NCI-H2171 (cell line): ENCODE measurements at places on chromosomes 2 and 18.

DNA sequence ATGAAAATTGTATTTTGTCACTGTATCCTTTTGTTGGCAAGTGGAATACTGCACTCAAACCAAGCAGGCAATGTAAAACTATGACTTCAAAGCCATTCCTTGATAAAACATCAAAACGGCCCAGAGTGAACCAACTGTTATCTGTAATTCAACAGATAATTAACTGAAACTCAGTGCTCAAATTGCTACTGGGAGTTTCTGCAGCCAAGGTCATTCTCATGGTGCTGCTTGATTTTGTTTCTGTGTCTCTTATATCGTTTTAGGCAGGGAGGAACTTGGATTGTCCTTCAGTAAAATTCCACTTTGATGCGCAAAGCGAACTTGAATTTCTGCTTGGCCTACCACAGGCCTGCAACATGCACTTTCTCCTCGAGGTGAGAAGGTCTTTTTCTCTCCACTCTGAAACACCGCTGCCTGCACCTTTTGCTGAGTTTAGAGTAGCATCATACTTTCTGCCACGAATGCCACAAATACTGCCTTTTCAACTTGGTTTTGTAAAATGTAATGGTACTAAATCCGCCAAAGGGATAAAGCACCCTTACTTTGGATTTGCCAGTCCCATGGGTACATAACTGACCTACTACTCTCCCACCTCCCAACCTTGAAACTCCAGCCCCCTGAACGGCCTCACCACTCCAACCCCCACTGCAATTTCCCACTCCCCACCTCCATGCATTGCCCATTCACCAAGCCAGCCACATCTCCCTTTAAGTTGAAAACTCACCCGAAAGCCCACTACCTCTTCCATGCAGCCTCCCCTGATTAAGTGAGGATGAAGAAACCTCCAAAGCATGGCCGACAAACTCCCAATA, 204.7 kb downstream of the TGIF1 start:
- DNase-seq, result no peak

DNA sequence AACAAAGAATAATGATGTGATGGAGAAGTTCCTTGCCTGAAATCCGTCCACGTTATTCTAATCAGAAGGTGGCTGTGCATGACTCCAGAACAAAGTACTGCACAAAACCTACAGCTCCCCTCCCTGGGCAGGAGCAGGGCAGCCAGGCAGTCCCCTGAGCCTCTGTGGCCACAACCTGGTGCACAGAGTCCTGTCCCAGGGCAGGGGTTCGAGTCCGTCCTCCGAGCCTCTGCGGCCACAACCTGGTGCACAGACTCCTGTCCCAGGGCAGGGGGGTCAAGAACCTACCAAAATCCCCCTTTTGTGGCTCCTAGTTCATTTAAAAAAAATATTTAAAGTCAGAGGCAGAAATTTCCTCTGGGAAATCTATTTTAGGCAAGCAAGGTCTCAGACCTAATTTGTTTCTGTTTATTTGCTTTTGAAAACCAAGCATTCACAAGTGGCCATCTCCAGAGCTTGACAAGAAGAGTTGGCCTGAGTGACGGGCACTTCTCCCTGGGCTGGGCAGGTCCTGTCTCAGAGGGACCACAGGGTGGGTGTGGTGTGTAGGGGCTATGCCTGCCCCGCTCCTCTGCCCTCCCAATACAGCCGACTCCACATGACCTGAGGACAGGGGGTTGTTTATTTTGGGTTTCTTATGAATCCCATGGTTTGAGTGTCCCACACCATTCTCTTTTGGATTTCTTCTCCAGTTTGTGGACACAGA, 255.9 kb upstream of the PXDN start:
- DNase-seq, result no peak

DNA sequence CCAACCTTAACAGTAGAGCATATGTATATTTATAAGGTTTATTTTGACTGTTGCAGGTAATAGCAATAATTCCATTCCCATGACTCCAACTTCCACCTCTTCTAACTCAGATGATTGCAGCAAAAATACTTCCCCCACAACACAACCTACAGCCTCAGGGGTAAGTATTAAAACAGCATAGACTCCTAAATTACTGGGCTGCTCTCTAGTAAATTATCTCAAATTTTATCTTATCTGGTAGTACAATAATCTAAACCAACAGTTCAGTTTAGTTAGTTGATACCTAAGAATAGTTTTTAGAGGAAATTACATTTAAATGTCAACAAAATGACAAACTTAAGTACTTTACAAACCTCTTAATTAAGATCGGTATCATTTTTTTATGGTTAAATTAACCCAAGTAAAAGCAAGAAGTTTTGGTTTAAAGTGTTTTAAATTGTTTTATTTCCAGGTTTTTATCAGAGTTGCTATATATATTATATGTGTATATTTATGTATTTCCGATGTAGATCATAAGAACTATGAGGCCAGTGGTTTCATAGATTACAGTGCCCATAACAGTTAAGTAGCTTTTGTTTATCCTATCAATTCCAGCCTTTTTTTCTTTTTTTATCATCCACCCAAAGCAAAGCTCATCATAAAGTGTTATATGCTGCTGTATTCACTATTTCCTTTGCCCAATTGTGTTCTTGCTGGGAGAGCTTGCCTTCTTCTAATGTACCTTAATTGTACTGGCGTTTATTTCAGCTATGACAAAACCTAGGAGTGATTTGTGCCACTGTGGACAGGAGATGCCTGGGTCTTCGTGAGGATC, 13.7 kb downstream of the GATA6 start:
- no peak for DNase-seq

DNA sequence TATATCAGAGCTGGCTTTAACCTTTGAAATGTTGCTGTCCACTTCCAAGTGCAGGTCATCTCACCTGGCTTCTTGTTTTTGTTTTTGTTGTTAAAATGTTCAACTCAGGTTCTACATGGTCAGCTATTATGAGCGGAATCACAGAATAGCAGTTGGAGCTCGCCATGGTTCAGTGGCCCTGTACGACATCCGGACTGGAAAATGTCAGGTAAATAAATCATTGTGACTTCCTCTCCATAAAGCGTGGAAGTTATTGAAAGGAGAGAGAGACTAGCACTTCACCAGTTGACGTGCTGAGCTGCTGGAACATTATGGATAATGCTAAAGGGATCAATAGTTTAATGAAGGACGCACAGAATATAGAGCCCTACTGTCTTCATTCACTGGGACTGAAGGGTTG, 184.6 kb upstream of the BOD1L2 start:
- DNase-seq, result no peak

DNA sequence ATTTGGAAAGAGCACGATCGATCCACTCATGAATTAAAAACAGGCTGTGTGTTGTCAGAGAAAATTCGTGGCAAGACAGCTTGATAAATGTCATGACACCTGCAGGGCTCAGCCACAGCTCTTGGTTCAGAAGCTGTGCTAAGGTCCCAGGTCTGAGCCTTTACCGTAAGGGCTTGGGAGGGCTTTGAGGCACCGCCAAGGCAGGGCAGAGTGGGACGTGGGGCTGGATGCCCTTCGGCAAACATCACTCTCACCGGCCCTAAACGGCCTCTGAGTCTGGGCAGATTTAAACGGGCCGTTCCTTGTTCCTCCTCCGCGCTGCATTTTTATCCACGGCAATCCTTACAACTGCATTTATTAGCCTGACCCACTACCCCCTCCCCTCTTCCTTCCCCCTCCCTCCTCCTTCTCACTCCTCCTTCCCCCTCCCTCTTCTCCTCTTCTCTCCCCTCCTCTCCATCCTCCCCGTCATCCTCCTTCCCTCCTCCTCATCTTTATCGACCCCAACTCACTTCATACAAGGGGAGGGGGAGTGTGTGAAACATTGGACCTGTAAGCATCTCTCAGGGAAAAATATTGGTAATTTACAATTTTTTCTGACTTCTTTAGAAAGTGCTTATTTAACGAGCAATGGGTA, 33.9 kb downstream of the MBP start:
- no peak for DNase-seq

- no peak for DNase-seq
These were observed at the start of gene SCYGR6 for GRCh38 chr2:227724394-227725039. Gene SCYGR6, minus strand, starts transcription at chr2:227724757. Its CDS starts 0 bp downstream, at chr2:227724757.

DNA sequence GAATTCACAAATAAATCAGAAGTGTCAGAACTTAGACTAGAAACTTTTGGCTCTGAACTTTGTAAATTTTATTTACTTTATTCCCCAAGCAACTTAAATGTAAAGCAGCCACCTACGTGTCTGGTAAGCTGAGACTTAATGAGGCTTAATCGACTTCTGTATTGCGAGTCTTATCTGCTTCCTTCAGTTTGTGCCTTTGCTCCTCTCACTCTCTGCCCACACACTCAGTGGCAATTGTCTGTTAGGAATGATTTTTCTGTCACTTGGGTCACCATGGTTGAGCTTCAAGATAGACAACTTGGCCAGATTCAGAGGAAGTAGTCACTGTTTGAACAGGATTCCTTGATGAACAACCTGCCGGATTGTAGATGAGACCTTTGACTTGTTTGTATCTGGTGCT, 691.4 kb upstream of the FSHR start:
- no peak for DNase-seq

DNA sequence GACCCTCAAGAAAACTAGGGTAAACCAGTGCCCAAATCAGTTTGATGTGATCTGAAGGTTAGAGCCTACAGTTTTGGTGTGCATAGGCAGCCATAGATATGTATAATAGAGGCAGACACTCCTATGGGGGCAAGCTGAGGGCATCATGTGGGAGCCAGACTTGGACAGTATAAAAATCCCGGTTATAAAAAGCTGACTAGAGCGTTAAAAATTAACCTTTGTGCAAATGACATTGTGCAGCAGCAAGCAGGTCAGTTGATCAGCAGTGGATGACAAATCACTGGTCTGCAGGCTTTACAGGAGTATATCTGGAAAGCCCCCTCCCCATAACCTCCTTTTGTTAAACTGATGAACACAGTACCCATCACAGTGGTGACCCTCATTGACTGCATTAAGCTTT, 107.8 kb downstream of the CTNNA2 start:
- DNase-seq, result no peak

GRCh38 chr18:37710726-37711125, 145.1 kb upstream of the CELF4 start:
- DNase-seq, result no peak

DNA sequence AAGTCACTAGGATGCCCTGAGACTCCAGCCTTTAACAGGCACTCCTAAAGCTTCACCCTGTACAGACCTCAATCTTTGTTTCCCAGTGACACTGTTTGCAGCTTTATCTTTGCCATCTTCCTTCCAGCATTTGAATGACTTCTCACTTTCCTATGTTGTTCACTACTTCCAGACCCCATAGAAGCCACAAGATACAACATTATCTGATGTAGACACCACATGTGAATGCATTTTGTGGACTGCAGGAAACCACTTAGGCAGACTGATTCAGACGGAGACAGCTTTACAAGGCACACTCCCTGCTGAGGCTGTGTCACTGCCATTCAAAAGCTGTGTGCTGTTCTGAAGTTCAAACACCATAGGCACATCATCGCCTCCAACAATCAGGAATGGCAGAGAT, 67.3 kb upstream of the SPATS2L start:
- no peak for DNase-seq

GRCh38 chr2:9020267-9020666, 16.8 kb upstream of the MBOAT2 start:
- no peak for DNase-seq

- no peak for DNase-seq
These were observed 12.6 kb downstream of the NOP58 start for GRCh38 chr2:202278036-202278760.

GRCh38 chr2:55400332-55400731, 19.3 kb downstream of the CCDC88A start:
- no peak for DNase-seq

DNA sequence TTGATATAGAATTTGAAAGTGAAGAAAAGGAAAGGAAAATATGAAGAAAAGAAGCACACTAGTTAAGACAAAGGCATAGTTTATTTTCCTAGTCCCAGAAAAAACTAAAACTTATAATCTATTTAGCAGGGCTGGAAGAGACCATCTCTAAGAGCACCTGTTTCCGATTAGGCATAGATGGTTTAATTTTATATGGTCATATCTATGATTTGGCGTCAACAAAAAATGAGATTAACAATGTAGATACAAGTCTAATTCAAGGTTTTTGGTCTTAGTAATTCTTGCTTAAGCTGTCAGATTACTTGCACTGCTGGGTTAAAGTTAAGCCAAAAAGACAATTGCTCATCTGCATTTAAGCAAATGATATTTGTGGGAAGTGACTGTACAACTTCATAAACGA, 502.5 kb upstream of the FSHR start:
- no peak for DNase-seq

DNA sequence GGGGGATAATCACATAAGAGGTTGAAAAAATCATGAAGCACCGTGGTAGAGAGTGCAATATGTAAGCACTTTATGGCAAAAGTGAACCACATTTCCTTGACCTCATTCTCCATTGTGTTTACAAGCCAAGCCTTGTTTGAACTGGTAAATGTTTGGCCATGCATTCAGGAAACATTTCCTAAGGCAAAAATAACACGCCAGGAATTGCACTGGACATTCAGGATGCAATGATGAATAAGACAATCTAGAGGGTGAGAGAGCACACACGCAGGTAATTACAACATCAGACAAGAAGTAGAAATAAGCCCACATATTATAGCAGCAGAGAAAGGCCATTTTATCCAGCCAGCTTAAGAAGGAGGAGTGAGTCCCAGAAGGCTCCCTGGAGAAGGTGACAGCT, 218.0 kb upstream of the OSR1 start:
- DNase-seq, result no peak

GRCh38 chr2:234242459-234242836, 191.9 kb downstream of the SPP2 start:
- DNase-seq, result no peak

DNA sequence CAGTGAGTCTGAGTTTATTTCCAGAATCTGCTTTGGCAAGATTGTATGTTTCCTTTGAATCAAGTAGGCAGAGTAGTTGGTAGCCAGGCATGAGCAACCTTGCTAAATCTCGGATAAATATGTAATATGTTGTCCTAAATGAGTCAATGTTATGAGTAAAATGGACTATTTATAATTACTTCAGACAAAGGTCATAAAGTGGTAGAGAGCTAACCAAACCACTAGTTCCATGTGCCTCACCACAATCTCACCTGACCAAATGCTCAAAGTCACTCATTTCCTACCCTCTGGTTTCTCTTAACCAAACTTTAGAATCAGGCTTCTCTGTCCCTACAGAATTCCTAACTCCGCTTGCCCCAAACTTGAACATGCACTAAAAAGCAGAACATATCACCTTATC, 261.2 kb upstream of the FSIP2 start:
- DNase-seq, result no peak

GRCh38 chr18:70029163-70029562, 81.5 kb upstream of the CD226 start:
- no peak for DNase-seq

GRCh38 chr2:222776792-222777191, 84.0 kb upstream of the ACSL3 start:
- no peak for DNase-seq

DNA sequence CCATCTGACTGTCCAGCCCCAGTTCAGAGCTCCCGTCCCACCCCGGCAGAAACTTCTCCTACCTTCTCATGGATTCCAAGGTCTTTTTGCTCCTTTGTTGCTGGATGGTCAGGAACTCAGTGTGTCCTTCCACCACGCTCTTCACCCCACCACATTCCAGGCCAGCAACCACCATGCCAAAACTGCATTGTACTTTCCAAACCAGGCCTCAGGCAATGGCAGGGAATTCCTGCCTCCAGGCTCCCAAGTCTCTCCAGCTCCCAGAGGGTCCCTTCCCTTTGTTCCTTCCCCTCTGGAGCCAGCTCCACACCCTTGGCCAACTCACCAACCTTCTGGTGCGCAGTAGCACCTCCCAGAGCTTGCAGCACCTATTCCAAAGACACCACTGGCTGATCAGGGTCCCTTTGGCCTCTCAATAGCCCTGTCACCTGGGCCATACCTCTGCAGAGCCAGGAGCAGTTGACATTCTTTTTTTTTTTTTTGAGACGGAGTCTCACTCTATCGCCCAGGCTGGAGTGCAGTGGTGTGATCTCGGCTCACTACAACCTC, 8.1 kb downstream of the CHMP1B start:
- DNase-seq, result no peak
